Fibroblast of gingiva (primary cell): ENCODE measurements at places on chromosomes 5 and 9.

GRCh38 chr5:139378101-139378825, 4.8 kb downstream of the SLC23A1 start:
- no peak for DNase-seq

DNA sequence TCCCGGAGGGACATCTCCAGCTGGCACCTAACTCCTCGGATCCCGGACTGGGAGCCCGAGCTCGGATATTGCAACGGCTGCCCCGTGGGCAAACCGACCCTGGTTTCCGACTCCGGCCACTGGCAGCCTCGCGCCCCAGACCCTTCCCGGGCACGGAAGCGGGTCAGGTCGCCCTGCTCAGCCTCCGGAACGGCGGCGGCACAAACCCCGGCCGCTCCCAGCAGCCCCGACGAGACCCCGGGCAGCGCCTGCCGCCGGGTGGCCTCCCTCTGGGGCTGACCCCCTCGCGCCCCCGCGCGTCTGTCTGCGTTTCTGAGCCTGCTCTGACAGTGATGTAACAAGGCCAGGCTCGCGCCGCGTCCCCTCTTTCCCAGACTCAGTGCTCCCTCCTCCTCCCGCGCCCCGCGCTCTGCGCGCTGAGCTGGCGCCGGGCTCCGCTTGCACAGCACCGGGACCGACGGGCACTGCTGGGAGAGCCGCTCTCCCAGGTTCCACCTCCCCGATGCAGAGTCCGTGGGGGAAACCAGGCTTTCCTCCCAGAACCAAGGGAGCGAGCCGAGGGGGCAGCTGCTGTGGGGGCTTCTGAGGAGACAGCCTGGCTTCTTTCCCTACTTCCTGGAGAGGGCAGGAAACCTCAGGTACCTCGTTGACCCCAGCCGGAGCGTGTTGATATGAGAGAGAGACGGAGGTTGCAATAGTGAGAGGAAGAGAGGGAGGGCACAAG, at the start of gene TMEM215:
Gene TMEM215, plus strand, starts transcription at position 373 of the 724 bp plus-strand sequence. CDS start 644 bp downstream, outside the sequence.
- no peak for DNase-seq

- peak; percentile 62 for DNase-seq
Measured at GRCh38 chr5:67287510-67288268, 91.1 kb upstream of the CD180 start.

GRCh38 chr5:159324986-159325385, 5.3 kb downstream of the IL12B start:
- no peak for DNase-seq

- DNase-seq: no peak
Measured at GRCh38 chr5:178403956-178404600, 171.5 kb upstream of the PHYKPL start.

- peak; percentile 21 for DNase-seq
Measured at GRCh38 chr9:115998666-115999065, 154.9 kb upstream of the PAPPA start.

GRCh38 chr9:131255676-131256197, 20.6 kb downstream of the FAM78A start:
- no peak for DNase-seq

DNA sequence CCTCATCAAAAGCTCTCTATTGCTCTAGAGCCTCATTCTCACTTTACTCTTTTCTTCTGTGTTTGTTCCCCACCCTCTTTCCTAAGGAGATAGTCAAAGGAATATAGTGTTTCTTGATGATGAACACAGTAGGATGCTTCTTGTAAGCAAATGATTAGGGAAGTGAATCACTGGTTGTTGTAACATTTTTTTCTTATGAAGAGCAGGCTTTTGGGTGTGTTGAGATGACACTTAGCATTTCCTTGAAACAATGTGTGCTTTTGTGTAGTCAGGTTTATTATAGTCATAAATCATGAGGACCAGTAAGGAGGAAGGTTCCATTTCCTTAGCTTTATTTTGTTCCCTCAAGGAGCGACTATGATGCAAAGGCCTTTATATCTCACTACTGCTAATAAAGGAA, 1991.3 kb upstream of the C9orf72 start:
- no peak for DNase-seq

GRCh38 chr5:109410389-109411148, 795 bp upstream of the PJA2 start:
- DNase-seq: peak; percentile 88

GRCh38 chr9:88691091-88691490, 156.1 kb downstream of the NXNL2 start:
- no peak for DNase-seq

DNA sequence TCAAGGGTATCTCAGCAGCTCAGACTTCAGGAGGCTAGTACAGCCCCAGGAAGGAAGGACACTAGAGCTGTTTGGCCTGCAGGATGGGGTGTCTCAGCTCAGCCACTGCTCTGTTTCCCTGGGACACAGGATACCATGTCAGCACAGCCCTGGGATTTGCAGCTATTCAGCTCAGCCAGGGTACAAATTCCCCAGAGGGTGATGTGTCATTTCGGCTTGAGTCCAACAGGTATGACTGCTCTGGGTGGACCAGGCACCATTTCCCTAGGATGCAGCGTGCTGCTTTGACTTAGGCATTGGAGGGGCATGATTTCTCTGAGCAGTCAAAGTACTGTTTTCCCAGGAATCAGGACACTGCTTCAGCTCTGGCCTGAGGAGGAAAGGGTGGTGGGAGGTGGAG, 130.1 kb downstream of the ARSB start:
- no peak for DNase-seq

DNA sequence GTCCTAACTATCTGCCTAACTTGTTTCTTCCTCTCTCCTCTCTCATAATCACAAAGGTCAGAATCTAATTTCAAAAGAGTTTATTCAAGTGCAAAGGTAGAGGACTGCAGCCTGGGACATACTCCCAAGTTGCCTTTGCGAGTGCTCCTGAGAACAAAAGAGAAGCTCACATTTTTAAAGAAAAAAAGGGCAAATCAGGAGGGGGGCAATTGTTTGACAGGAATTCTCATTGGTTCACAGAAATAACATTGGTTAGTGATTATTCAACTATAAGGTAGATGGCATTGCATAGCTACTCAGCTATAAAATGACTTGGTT, 108.1 kb upstream of the RAI14 start:
- DNase-seq: no peak

DNA sequence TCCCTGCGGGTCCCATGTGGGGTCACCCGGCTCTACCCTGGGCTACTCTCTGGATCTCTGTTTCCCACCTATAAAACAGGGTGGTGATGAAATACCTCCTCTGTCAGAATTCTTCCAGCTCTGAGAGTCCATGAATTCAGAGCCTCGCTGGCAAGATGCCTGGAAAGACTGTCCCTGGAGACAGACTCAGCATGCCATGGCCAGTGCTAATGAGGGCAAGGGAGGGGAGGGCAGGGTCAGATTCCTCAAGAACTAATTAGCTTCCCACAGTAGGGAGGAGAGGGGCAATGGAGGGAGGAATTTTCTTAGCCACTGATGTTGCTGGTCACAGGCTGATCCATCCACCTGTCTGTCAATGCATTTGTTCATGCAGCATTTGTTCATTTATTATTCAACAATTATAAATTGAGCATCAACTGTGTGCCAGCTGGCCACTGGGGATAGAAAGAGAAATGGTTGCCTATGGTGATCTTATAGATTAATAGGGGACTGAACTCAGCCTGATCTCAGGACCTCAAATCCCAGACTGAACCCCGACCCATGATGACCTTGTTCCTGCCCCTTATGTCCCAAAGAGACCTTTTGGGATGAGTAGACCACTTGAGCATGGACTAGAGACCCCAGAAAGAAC, 4.7 kb downstream of the SYNPO start:
- DNase-seq: peak; percentile 85

DNA sequence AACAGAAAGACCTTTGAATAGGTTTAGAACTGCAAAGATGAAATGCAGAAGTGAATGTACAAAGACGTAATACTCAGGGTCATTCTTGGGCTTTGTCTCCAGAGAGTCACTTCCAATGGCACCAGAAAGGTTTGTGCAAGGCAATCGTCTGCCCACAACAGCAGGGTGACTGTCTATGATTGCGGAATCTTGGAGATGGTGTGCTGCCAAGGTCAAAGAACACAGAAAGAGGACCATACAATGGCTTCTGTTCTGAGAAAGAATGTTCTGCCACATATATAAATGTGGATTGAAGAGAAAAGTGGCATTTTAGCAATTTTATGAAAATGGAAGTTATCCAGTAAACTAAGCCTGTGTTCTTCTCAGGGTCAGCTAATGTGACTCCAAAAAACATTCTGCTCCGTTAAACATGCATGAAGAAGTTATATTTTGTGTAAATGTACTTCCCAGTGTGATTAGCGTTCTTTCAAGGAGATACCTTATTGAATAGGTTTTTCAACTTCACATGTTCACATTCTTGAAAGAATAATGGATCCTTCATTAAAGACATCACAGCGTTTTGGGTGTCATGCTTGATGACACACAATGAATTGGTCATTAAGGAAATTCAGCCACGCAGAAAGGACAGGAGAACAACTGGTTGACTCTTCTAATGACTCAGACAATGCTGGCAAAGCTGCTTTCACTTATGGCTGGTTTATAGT, 73.4 kb upstream of the CDH6 start:
- DNase-seq: peak; percentile 6

- no peak for DNase-seq
Measured at GRCh38 chr9:86792136-86792535, 155.2 kb downstream of the GAS1 start.

DNA sequence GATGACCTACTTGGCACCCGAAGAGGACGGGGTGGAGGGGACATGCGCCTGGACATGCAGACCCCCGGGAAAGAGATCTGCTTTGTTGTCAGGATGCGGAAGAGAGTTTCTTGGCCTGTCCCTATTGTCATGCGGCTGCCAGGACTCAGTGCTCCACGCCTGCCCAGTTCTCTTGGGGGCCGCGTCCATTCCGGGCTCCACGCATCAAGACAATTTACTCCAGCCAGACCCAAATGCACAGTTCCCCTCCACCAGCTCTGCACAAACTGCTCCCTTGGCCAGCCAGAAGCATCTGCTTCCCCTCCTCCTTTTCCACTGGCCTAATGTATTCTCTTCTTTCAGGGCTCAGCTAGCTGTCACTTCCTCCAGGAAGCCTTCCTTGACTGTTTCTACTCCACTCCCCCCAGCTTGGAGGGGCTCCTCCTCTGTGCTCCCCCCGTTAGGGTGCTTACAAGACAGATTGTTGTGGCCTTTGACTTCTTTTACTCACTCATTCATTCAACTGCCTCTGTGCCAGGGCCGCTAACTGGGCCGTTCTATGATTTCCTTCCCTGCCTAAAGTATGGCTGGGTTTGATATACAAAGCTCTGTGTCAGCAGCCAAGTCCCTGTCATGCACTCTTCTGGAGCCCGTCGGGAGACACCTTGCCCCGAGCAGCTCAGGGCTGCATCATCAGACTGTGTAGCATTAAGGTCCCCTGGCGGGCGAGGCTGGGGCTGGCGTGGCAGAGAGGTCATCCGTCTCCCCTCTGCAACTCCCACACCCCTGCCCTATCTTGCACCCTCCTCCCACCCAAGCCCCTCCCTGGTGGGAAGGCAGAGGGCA, 6.6 kb downstream of the FIBCD1 start:
- DNase-seq: no peak

DNA sequence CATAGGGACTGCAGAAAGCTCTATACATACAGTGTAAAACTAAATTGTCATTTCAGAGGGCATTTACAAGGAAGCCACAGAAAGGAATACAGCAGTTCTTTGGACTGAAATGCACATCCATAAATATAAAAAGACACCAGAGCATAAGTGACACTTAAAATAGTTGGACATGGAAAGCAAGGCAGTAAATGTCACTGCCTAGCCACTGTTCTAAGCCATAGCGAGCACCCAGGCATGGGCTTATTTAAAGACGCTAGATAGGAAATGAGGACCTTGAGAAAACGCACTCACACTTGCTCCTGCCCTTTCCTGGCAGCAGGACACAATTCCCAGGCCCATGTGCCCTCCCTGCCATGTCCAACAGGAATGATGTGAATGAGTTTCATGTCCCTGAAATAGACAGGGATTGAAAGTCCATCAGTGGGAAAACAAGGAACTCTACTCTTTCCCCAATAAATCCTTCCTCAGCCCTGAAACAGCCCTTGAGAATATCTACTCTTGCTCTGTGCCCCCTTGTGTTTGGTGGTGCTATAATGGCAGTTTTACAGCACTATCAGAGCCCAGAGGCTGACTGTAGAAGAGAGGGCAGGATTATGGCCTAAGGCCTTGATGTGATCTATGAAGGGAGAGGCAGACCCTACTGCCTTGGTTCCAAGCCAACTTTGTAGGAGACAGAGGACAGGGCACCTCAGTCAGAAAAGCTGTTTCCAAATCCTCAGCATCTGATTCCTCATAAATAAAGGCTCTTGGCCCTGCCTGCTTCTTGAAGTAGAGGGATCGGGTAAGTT, 182.9 kb downstream of the SAXO1 start:
- no peak for DNase-seq

- no peak for DNase-seq
Measured at GRCh38 chr5:152237531-152237930, 167.5 kb downstream of the NMUR2 start.

DNA sequence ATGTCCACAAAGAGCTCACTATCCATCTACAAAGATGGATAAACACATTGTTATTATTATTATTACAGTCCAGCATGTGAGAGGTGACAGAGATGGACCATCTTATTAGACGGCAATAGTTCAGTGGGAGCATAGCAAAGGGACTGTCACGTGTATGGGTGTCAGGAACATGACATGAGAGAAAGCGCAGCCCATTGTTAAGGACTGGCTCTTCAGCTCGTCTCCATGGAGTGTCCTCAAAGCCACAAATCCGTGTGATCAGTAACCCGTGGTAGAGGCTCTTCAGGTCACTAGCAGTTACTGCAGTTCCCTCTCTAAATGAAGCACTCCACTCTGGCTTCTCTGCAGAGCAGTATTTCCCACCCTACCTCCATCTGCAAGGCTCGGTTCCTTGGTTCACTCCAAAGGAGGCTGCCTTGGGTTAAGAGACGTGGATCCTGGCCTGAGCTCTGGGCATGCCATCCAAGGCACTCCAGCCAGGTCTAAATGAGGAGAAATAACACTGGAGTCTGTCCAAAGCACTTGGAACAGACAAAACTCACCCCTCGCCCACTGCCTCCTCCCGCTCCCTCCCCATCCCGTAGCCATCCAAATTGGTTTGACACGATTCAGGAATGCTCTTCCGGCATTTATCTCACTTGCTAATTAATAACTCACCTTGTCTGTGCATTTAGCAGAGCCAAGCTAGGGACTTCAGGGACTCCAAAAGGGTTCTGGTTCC, 122.3 kb upstream of the WWC1 start:
- DNase-seq: no peak

DNA sequence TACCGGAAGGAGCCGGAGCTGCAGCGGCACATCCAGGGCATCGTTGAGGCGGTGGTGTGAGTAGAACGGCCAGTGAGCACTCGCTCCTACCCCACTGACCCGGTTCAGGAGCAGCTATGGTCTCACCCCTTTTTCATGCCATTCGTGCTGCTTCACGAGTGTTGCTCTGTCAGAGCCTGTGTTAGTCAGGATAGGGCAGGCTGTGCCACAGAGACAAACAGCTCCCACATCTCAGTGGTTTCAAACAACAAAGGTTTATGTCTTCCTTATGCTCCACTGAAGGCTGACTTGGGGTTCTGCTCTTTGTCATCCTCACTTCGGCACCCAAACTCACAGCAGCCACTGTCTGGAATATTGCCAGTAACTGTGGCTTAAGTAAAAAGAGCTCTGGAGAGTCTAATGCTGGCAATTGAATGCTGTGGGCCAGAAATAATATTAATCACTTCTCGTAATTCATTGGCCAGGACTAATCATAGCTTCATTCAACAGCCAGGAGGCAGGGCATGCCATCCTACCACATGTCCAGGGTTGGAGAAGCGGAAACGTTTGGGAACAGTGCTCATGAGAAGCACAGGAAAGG, 28.4 kb downstream of the ARHGEF37 start:
- DNase-seq: no peak
